ENCODE measurements at places on chromosomes 6 and 20.

DNA sequence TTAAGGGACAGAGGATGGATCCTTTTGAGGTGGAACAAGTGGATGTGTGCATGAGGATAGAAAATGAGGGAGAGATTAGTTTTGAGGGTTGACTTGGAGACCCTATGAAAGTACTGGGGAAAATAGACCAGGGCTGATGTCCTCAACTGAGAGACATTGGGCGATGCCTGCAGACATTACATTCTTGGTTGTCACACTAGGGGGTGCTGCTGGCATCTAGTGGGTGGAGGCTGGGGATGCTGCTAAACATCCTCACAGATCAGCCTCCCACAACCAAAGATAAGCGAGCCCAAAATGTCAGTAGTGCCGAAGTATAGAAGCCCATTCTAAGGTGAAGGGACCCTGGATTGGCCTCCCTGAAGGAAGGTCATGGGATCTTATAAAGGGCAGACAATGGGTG lies 63.3 kb downstream of the MOCS1 start:
- DNase-seq, result no peak

DNA sequence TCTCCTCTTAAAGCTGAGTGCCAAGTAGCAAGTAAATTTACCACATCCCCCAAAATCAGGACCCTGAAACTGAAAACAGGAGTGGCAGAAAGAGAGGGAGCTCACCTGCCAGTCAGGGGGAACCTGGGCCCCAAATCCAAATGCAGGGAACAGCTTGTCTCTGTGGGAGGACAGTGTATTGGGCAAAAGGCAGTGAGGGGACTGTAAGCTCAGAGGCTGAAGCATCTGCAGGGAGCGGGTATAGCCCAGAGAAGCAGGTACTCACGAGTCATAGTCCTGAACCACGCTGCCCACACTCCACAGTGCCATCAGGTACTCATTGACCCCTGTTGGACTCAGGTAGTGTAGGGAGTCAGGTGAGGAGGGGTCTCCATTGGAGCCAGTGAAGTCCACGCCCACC lies 15.0 kb downstream of the SPAG4 start:
- DNase-seq, result no peak

GRCh38 chr6:136201732-136202131 lies 48.4 kb downstream of the MTFR2 start:
- peak; percentile 23 for DNase-seq

DNA sequence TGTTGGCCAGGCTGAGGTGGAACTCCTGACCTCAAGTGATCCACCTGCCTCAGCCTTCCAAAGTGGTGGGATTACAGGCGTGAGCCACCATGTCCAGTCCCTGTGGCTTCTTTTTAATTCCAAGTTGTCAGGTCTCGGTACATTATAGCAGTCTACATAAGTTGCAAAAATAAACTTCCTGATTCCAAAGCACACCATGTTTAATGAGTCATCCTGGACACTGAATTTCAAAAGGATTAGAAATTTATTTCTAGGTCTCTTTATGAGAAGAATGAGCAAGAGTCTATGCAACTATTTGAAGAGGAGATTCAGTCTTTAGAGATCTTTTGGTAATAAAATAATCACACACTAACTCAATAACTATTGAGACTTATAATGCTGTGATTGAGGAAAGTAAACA lies 63.9 kb upstream of the MCHR2 start:
- DNase-seq, result no peak

DNA sequence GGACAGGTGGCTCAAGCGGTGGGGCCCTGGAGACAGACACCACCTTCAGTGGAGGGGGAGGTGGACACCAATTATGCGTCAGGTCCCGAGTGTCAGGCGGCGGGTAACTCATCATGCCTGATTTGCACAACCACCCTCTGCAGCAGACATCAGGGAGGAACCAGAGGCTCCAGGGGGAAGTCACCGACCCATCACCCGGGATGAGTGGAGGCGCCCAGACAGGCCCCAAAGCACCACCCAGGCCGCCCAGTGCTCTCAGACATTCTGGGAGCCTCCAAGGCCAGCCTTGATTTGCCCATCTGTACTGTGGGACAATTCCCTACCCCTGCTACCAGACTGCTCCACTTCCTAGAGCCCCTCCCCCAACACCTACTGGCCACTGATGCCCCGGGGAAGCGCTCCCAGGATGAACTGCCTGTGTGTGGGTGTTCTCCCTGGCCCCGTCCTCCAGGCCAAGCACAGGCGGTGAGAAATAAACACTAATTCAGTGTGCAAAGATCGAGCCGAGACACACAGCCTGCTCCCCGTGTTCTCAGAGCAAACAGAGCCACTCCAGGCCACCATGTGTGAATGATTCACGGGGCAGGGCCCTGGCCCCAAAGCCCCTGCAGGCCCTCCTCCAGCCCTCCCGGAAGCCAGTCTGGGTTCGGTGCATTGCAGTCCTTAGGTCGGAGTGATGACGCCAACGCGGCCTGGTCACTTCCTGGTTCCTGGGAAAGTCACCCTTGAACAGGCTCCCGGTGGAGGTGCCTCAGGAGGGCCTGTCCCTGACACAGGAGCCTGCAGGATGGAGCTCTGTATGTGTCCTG lies 107.2 kb downstream of the ASXL1 start:
- peak; percentile 83 for DNase-seq

DNA sequence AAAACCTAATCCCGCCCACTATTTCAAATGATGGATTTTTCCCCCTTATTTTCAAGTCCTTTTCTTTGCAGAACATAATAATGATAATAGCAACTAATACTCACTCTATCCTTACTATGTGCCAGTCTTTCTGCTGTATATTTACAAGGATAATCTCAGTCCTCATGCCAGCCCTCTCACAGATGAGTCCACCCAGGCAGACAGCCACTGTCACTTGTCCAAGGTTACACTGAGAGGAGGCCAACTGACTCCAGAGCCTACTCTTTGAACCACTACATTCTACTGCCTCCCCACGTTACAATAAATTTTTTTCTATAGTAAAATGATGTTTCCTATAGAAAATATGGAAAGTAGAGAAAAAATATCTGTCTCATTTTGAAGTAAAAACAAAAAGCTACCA lies 30.9 kb downstream of the ELOVL5 start:
- no peak for DNase-seq

GRCh38 chr6:84263557-84263956 lies 36.1 kb upstream of the CEP162 start:
- DNase-seq, result no peak

DNA sequence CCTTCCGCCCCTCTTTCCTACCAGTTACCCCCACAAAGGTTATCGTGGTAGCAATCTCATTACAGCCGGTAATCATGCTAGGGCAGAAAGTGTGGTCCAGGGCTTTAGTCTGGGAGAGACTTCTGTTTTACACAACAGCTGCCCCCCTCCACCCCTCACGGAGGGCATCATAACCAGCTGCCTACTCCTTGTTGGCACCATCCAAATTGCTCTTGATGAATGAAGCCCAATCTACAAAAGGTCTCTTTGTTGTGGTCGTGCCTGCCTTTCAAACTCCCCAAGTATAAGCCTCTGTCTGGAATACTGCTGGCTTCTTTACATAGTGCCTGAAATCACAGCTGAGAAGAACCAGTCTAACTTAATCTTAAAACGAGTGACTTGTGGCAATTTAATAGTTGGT lies 157.9 kb downstream of the INSM1 start:
- no peak for DNase-seq

GRCh38 chr6:136445063-136445462 lies 105.2 kb downstream of the MAP7 start:
- no peak for DNase-seq

GRCh38 chr6:13526727-13527670 lies 39.6 kb upstream of the GFOD1 start:
- DNase-seq, result no peak

DNA sequence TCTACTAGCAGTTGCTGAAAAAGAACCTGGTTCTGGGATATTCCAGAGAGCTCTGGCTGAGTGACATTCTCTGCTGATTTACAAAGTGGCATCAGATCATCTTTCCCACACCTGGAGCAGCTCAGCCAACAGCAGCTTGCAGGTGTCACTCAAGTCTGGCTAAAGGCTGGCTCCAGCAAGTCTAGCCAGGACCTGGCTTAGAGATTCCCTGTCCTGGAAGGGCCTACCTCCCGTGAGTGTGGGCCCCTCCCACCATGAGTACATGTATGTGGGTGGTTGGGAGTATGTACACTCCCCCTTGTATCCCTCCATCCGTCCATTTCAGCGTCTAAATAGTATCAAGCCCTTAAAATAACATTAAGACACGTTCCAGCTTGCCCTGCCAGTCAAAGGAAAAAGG lies 539.3 kb upstream of the ID4 start:
- DNase-seq, result no peak

GRCh38 chr20:56903421-56903820 lies 274.3 kb downstream of the TFAP2C start:
- DNase-seq, result no peak

DNA sequence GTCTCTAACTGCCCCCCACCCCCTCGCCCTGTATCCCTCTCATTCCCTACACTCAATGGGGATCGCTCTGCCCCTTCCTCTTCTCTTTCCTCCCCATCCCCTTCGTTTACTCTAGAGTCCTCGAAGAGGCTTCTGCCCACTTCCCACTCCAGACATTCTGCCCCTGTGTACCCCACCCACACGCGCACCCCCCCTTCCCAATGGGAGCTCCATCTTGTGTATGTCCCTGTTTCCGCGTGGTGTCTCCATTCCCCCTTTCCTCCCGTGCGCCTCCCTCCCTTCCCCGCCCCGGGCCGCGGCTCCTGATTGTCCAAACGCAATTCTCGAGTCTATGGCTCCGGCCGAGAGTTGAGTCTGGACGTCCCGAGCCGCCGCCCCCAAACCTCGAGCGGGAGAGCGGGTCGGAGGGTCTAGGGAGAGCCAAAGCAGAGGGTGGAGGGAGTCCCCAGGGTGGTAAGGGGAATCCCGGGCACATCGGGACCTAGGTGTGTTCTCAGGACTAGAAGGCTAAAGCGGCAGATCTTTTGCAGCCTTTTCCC lies 679 bp upstream of the RING1 start:
- peak; percentile 55 for DNase-seq

GRCh38 chr6:53979468-53980067 lies 131.7 kb upstream of the MLIP start:
- peak; percentile 62 for DNase-seq

- DNase-seq, result no peak
Observed at GRCh38 chr6:151808371-151809241, 1.1 kb downstream of the ESR1 start.

DNA sequence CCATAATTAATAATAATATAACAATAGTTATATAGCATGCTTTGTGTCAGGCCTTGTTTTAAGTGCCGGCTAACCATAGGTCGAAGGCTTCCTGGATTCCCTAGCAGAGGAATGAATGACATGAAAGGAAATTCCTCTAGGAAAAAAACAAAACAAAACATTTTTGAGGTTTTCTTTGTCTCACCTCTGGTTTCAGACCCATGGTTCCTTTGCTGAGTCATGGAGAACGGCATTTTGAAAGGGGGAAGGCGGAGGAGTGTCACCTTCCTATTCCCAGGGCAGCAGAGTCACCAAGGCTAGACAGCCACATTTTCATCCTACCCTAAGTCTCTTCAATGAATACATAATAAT lies 25.3 kb upstream of the CCND3 start:
- peak; percentile 72 for DNase-seq

DNA sequence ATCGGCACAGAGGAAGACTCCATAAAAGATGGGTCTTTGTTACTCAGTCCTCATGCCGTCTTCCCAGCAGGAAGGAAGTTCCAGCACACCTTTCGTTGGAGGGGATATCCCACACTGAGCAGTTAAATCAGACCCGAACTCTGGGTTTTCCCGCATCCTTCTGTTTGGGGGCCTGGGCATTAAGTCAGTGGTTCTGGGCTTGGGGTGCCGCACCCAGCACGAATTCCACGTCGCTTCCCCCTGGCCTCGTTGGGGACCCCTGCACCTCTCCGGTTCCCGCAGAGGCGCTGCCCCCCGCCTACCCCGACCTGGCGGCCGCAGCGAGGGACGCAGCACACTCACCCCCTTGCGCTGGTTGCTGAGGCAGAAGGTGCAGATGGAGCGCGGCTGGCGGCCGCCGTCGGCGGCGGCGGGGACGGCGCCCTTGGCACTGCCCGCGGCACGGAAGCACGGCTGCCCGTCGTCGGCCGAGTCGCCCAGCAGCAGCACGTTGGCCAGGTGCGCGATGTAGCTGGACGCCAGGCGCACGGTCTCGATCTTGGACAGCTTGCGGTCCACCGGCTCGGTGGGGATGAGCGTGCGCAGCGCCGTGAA lies 641 bp downstream of the TCF15 start:
- no peak for DNase-seq

- DNase-seq, result no peak
Observed at GRCh38 chr6:24600903-24601302, 45.1 kb downstream of the KIAA0319 start.

GRCh38 chr6:169714178-169714577 lies 10.1 kb downstream of the PHF10 start:
- DNase-seq, result no peak

- DNase-seq, result no peak
Observed at GRCh38 chr20:41984031-41984430, 365.9 kb upstream of the CHD6 start.

GRCh38 chr6:161439093-161439492 lies 165.2 kb upstream of the AGPAT4 start:
- DNase-seq, result peak; percentile 95

- DNase-seq, result no peak
Observed at GRCh38 chr6:101394936-101395335, 1.4 kb downstream of the GRIK2 start.

- no peak for DNase-seq
Observed at GRCh38 chr6:156098839-156099238, 643.2 kb upstream of the NOX3 start.

GRCh38 chr6:123913863-123914262 lies 110.2 kb downstream of the NKAIN2 start:
- DNase-seq, result peak; percentile 67

- no peak for DNase-seq
Observed at GRCh38 chr6:139530561-139530960, 156.1 kb upstream of the CITED2 start.

DNA sequence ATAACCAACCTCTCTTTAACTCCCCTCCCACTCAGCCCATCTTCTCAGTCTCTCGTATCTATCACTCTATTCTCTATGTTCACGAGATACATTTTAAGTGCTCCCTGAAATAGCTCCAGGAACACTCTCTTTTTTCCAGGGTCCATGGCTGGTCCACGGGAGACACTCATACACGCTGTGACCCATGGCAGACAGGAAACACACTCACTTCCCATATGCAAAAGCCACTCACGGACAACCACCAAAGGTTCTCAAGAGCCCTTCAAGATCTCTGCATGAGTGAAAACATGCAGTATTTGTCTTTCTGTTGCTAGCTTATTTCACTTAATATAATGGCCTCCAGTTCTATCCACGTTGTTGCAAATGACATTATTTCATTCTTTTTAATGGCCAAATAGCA lies 71.4 kb upstream of the PCSK2 start:
- no peak for DNase-seq

DNA sequence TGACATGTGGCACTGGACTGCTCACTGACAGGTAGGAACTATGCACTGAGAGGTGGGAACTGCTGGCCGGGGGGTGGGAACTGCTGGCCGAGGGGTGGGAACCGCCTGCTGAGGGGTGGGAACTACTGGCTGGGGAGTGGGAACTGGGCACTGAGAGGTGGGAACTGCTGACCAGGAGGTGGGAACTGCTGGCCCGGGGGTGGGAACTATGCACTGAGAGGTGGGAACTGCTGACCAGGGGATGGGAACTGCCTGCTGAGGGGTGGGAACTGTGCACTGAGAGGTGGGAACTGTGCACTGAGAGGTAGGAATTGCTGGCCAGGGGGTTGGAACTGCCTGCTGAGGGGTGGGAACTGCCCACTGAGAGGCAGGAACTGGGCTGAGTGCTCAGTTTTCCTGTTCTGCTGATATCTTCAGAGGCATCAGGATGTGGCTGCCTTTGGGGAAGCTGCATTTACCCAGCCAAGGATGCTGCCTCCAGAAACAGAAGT lies 90.2 kb downstream of the THBS2 start:
- peak; percentile 10 for DNase-seq
